ENCODE measurements at places on chromosomes 11 and 22. TPM values are rescaled to one million over a fixed set of nuclear protein-coding genes. Genes with fewer than 3 reads are reported as not detected.

GRCh38 chr11:57763568-57763967 lies 2.0 kb downstream of the CTNND1 start:
- peak overlapping the region; percentile 5 for H3K27ac ChIP-seq
- H3K4me3 ChIP-seq = peak overlapping the region; percentile 86
- H3K36me3 ChIP-seq = no peaks in the 10 kb centered on the region
- H3K27me3 ChIP-seq = no peaks in the 10 kb centered on the region
- DNase-seq = no peak

DNA sequence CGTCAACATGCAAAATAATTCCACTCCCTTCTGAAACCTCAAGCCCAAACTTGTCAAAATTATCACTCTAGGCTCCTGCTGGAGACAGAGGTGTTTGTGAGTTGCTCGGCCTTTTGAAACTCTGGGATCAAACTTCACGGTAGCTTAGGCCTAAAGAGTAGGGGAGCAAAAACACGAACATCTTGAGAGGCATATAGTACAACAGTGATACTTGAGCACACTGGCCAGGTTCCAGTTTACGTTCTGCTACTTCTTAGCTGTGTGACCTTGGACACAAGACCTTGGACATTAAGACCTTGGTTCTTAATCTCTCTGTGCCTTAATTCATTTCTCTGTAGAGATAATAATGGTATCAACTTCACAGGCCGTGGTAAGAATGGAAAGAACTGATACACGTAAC lies 123.5 kb upstream of the LMO1 start:
- no peaks in the 10 kb centered on the region for H3K27me3 ChIP-seq
- DNase-seq = no peak
- H3K36me3 ChIP-seq = no peaks in the 10 kb centered on the region
- H3K27ac ChIP-seq = no peak overlapping the region
- peaks cover 7% of the 10 kb centered on the region for H3K4me1 ChIP-seq
- no peak overlapping the region for H3K4me3 ChIP-seq

- no peak for DNase-seq
- no peaks in the 10 kb centered on the region for H3K4me1 ChIP-seq
- peaks cover 7% of the 10 kb centered on the region for H3K36me3 ChIP-seq
- H3K27me3 ChIP-seq = no peaks in the 10 kb centered on the region
- H3K4me3 ChIP-seq = no peak overlapping the region
- H3K27ac ChIP-seq = no peak overlapping the region
Observed at GRCh38 chr11:123093739-123094138, 31.8 kb upstream of the HSPA8 start.

DNA sequence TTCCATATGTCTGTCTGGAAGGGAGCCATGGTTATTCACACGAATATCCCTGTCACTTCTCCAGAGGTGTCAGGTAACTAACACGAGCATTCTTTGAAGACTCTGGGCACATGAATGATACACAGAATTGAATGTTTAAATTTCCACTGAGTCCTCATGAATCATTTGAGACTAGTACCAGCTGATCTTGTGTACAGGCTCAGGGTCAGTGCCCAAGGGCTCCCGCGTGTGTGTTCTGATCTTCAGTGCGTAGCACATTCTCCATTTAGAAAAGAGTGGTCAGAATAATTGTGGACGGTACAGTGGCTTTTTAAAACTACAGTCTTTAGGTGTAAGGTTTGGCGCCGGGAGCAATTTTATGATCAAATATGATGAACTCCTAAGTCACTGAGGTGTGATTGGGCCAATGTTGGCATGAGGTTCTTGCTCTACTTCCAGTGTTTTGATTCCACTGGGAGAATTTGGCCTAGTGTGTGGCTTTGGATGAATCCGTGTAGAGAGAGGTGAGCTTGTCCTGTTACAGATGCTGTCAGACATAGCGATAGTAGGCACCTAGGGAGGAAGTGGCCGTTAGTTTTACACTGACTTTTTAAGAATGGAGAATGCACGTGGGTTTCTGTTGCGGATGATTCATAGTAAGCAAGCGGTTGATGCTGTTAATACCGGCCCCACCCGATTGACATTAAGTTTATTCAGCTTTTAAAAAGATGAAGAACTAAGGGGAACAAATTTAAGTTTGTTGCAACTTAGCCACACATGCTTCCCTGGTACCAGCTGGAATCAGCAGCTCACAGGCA lies 22.2 kb downstream of the NUP50 start:
- no peaks in the 10 kb centered on the region for H3K27me3 ChIP-seq
- H3K27ac ChIP-seq = no peak overlapping the region
- H3K36me3 ChIP-seq = peaks cover 33% of the 10 kb centered on the region
- H3K4me1 ChIP-seq = no peaks in the 10 kb centered on the region

DNA sequence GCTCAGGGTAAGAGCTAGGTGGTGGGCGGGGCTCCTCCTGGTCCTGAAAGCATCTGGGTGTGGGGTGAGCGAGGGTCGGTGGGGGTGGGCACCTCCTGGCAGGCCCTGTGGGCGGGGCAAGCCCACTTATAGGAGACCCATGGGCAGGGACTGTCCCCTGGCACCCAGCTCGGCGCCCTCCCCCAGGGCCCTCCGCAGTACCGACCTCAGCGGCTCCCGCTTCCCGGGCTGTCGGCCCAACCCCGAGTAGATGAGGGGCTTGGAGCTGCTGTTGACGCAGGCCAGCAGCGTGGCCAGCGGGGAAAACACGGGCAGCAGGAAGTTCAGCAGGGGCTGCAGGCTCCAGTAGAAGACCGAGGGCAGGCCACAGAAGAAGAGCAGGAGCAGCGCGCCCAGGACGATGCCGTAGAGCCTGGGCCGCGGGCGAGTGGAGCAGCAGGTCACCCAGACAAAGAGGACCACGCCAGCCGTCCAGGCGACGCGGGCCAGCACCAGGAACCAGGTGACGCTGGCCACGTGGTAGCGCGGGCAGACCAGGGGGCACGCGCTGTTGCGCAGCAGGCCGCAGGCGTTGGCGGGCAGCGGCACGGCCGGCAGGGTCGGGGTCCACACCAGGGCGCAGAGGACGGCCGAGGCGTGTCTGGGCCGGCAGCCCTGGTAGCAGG lies 663 bp downstream of the MRGPRG start:
- H3K4me1 ChIP-seq = no peaks in the 10 kb centered on the region
- no peaks in the 10 kb centered on the region for H3K36me3 ChIP-seq
- H3K27me3 ChIP-seq = no peaks in the 10 kb centered on the region
- H3K4me3 ChIP-seq = no peak overlapping the region
- no peak overlapping the region for H3K27ac ChIP-seq

- DNase-seq = no peak
- no peaks in the 10 kb centered on the region for H3K4me1 ChIP-seq
- no peaks in the 10 kb centered on the region for H3K36me3 ChIP-seq
- no peaks in the 10 kb centered on the region for H3K27me3 ChIP-seq
Observed at GRCh38 chr11:92357344-92357743, 132.7 kb downstream of the FAT3 start.

DNA sequence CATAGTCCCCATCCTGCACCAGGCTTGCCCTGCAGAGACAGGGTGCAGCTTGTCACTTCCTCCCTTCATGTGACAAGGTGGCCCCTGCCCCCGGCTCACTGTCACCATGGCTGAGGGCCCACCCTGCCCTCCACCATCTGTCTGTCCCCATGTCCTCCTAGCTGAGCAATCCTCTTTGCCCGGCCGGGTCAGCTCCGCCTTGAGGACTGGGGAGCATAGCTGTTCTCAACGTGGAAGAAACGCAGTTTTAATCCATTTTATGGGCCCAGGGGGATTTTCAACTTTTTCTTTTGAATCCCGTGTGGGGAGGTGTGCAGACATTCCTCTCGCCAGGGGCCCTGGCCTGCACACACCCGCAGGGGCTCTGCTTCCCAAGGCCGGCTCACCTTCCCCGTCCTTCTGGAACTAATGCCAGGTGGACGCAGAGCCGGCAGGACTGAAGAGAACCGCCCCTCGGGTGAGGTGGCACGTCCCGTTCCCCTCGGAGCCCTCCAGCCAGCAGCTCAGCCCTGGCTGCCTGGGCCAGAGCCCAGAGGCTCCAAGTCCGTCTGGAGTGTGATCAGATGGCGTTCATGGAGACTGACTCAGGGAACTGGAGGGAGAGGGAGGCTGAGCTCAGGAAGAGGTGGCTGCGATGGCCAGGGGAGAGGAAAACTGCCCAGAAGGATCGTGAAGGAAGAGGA lies 1108.7 kb downstream of the BRD1 start:
- H3K36me3 ChIP-seq = peaks cover 2% of the 10 kb centered on the region
- no peaks in the 10 kb centered on the region for H3K27me3 ChIP-seq
- H3K27ac ChIP-seq = no peak overlapping the region
- H3K4me3 ChIP-seq = no peak overlapping the region

DNA sequence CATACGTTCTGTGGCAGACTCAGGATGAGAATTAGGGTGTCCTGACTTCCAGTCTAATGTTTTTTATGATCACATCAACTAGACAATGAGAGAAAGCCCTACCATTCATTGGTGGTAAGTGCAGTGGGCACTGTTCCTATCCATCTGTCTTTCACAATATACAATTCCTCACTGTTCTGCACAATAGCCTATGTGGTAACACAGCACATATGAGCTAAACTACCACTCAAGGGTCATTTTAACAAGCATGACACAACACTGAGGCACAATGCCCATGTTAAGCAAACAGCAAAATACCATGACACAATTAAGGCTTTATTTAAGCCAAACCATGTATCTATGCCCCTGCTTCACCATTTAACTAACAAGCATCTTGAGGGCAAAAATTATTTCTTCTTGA lies 52.3 kb downstream of the SIK3 start:
- no peak for DNase-seq
- no peak overlapping the region for H3K4me3 ChIP-seq
- no peaks in the 10 kb centered on the region for H3K36me3 ChIP-seq
- peaks cover 19% of the 10 kb centered on the region for H3K4me1 ChIP-seq

DNA sequence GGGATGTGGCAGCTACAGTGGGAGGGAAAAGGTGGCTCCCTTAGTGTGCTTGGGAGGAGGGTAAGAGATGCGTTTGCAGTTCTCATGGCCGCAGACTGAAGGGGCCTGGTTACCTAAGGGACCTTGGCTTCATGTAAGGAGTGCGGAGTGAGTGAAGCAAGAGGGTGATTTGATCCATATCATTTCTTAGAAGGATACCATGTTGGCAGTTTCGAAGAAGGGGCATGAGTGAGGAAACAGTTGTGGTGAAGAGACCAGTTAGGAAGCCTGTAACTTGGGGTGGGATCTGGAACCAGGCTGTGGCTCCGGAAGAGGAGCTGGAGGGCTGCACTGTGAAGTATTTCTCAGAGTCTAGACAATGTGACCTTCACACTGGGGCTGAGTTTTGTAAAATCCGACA lies 45.0 kb downstream of the ST3GAL4 start:
- H3K36me3 ChIP-seq = no peaks in the 10 kb centered on the region
- no peak overlapping the region for H3K4me3 ChIP-seq
- H3K4me1 ChIP-seq = no peaks in the 10 kb centered on the region

GRCh38 chr11:4881188-4881587 lies 512 bp upstream of the OR51T1 start:
- DNase-seq = no peak
- H3K36me3 ChIP-seq = no peaks in the 10 kb centered on the region
- no peaks in the 10 kb centered on the region for H3K4me1 ChIP-seq
- H3K27me3 ChIP-seq = no peaks in the 10 kb centered on the region

DNA sequence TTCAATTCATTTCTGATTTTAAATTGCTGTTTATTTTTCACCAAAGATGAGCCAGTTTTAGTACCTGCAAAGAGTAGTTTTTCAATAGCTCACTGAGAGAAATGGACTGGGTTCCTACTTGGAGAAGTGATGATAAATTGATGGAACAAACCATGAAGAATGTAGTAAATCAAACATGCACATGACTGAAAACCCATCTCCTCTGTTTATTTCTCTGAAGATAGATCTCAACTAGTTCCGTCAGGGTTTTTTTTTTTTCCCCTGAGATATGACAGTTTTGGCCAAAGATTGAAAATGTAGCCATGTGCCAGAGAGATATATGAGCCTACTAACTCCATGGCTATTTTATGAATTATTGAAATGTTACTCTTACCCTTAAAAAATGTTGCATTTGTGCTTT lies 239.6 kb downstream of the DDX10 start:
- DNase-seq = no peak
- no peak overlapping the region for H3K27ac ChIP-seq
- H3K27me3 ChIP-seq = no peaks in the 10 kb centered on the region
- no peaks in the 10 kb centered on the region for H3K36me3 ChIP-seq

GRCh38 chr11:17781221-17781620 lies 46.6 kb downstream of the KCNC1 start:
- no peaks in the 10 kb centered on the region for H3K36me3 ChIP-seq
- H3K4me1 ChIP-seq = no peaks in the 10 kb centered on the region
- no peaks in the 10 kb centered on the region for H3K27me3 ChIP-seq
- no peak overlapping the region for H3K4me3 ChIP-seq
- no peak overlapping the region for H3K27ac ChIP-seq
- DNase-seq = no peak

- no peaks in the 10 kb centered on the region for H3K36me3 ChIP-seq
- DNase-seq = no peak
- H3K27ac ChIP-seq = peak overlapping the region; percentile 75
- H3K27me3 ChIP-seq = no peaks in the 10 kb centered on the region
- H3K4me3 ChIP-seq = peak overlapping the region; percentile 97
Observed at GRCh38 chr11:117315285-117316196, 515 bp downstream of the BACE1 start.

GRCh38 chr22:17773606-17774205 lies 563 bp downstream of the BID start:
- peak overlapping the region; percentile 81 for H3K4me3 ChIP-seq
- no peaks in the 10 kb centered on the region for H3K27me3 ChIP-seq
- no peak for DNase-seq
- no peaks in the 10 kb centered on the region for H3K36me3 ChIP-seq

RAB36 gene
- 4.5 TPM for total RNA-seq

TMPRSS4 gene
- 2.2 TPM for total RNA-seq

DNA sequence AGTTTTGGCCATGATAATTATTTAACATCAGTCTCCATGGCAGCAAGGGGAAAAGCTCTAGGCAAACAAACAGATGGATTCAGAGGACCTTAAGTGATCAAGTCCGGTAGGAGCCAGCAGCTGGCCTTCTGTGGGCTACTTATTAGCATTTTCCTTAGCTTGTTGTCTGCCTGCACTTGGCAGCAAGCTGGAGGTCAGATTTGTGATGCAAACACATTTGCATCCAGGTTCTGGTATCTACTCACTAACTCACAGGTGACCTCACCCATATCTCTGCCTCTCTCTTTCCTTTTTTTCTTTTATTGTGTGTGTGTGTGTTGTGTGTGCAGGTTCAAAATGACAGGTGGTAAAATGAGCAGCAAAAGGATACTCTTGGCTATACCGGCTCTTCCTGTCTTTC lies 32.3 kb downstream of the ARHGAP42 start:
- H3K4me3 ChIP-seq = no peak overlapping the region
- peaks cover 5% of the 10 kb centered on the region for H3K4me1 ChIP-seq
- H3K36me3 ChIP-seq = no peaks in the 10 kb centered on the region
- no peaks in the 10 kb centered on the region for H3K27me3 ChIP-seq

- no peaks in the 10 kb centered on the region for H3K27me3 ChIP-seq
- H3K4me1 ChIP-seq = peaks cover 24% of the 10 kb centered on the region
- H3K27ac ChIP-seq = peak overlapping the region; percentile 45
- H3K36me3 ChIP-seq = peaks cover 13% of the 10 kb centered on the region
Observed at GRCh38 chr11:73372375-73372993, 3.7 kb upstream of the RELT start.

- no peaks in the 10 kb centered on the region for H3K4me1 ChIP-seq
- no peak overlapping the region for H3K4me3 ChIP-seq
- no peak for DNase-seq
- H3K36me3 ChIP-seq = no peaks in the 10 kb centered on the region
- no peak overlapping the region for H3K27ac ChIP-seq
- H3K27me3 ChIP-seq = no peaks in the 10 kb centered on the region
Observed at GRCh38 chr22:49199224-49199623, 628.4 kb downstream of the BRD1 start.

GRCh38 chr11:2797121-2797711 lies 88.4 kb downstream of the CDKN1C start:
- no peak for DNase-seq
- peaks cover under 1% of the 10 kb centered on the region for H3K4me1 ChIP-seq
- H3K27ac ChIP-seq = no peak overlapping the region
- H3K4me3 ChIP-seq = no peak overlapping the region
- no peaks in the 10 kb centered on the region for H3K36me3 ChIP-seq

C11orf52 gene
- 0.99 TPM for total RNA-seq
